ENCODE measurements at places on chromosomes 3 and 15.

- no peak for DNase-seq
Measured at GRCh38 chr3:125221831-125222230, 9.3 kb upstream of the SLC12A8 start.

DNA sequence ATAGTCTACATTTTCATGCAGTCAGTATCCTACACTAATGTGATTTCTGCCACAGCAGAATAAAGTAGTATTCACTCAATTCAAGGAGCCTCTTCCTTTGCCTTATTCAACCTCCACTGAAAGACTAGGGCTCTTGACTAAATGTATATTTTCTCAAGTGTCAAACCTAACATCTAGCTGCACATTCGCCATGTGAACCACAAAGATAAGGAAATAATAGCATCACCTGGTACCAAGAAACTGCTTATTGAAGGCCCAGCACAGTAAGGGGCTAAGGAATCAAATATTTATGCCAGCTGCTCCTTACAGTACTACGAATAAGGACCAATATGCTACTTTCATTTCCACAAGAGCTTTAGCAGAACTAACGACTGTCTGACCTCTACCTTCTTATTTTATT, 1.3 kb downstream of the SRP14 start:
- no peak for DNase-seq

- DNase-seq: peak; percentile 77
Measured at GRCh38 chr3:154954757-154955156, 125.4 kb upstream of the MME start.

DNA sequence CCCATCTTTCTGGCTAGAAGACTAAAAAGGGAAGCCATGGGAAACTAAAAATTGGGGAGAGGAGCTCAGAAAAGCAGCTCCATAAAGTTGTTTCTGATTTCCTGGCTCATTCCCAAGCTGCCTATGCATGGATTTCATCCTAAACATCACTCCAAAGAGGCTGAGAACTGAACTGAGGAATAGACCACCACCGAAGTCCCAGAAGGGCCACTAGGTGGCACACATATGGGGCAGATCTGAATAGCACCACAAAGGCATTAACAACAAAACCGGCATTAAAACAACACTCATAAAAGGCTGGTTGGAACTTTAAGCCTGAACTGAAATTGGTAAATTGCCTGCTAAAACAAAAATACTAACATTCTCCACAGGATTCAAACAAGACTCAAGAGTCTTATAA, 106.3 kb downstream of the PLD1 start:
- DNase-seq: peak; percentile 43

DNA sequence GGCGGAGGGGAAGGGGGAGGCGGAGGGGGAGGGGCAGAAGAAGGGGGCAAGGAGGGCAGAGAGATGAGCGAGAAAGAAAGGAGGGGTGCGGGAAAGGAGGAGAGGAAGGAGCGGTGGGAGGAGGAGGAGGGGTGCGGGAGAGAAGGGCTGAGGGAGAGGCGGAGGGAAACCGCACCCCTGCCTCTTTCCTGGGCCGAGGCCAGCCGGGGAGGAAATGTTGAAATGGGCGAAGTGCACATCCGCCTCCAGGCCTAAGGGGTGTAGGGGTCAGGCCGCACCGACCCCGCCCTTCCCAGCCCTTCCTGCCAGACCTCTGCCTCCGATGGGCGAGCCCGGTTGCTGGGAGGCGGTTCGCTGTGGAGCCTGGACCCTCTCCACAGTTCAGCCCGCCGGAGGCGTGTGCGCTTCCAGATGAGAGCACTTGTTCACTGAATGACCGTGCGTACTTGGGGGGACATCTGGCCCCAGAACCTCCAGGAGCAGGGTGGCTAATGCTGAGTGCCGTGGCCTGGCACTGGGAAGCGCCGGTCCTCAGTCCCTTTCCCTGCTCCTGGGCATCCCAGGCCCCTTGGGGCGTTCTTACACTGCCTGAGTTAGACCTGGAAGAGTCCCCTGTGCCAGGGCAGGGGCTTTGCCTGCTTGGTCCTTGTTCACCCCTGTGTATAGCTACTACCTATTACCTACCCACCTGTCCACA, 110.3 kb upstream of the KLF13 start:
- peak; percentile 83 for DNase-seq

DNA sequence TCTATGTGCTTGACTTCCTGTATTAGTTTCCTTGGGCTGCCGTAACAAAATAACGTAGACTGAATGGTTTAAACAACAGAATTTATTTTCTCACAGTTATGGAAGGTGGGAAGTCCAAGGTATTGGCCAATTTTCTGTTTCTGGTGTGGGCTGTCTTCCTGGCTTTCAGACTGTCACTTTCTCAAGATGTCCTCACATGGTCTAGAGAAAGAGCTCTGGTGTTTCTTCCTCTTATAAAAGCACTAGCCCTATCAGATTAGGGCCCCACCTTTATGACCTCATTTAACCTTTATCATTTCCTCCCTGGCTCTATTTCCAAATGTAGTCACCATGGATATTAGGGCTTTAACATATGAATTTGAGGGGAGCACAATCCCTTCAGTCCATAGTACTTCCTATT, 54.6 kb downstream of the SPRED1 start:
- DNase-seq: no peak

- no peak for DNase-seq
Measured at GRCh38 chr3:146390006-146390772, 79.2 kb downstream of the PLSCR2 start.

- DNase-seq: no peak
Measured at GRCh38 chr3:100073714-100074307, 40.5 kb downstream of the FILIP1L start.

GRCh38 chr3:4561661-4562060, 68.5 kb downstream of the ITPR1 start:
- no peak for DNase-seq

DNA sequence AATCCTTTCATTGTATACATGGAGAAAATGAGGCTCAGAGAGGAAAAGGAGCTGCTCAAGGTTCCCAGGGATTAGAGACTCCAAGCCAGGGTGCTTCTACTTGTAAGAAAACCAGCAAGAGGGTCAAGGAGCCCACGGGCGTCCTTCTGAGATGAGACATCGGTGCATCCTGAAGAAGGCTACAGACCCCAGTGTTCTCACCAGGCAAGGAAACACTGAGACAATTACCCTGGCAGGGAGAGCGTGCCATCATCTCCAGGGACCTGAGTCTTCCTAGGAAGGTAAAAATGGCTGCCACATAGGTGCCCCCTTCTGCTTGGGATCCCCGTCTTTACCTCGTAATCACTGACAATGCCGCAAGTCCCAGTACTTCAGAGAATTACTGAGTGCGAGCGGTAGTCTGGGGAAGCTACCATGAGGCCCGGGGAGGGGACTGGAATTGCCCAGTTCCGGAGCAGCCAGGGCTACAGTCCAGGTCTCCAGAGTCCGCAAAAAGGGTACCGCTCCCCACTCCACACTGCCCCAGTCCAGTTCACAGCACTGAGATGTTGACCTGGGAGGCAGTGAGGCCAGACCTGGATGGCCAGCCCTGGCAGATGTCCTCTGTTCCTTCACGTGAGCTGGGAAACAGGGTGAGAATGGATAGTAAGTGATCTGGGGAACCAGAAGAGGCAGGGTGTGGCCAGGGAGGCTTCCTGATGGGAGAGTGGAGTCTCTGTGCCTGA, 164.7 kb upstream of the SMAD3 start:
- no peak for DNase-seq

All from OCI-LY7 (cell line).